Hair follicular keratinocyte (primary cell): ENCODE measurements at places on chromosomes 2 and 18. TPM values are rescaled to one million over a fixed set of nuclear protein-coding genes. Genes with fewer than 3 reads are reported as not detected.

INO80D gene
- total RNA-seq = 5.4 and 6.5 TPM in 2 replicates

COL4A3 gene
- total RNA-seq = 0.04 TPM in 1 of 2 replicates, not detected in the other

RETREG2 gene
- total RNA-seq = 44.2 and 46.0 TPM in 2 replicates

RUFY4 gene
- total RNA-seq = not detected in 2 replicates

ERFE gene
- total RNA-seq = 1.1 and 2.9 TPM in 2 replicates

HADHB gene
- total RNA-seq = 79.0 and 102 TPM in 2 replicates

IL1RL2 gene
- total RNA-seq = 2.1 and 2.8 TPM in 2 replicates

SERPINB4 gene
- total RNA-seq = 1.9 TPM in 2 replicates

SGPP2 gene
- 0.08 TPM in 2 replicates for total RNA-seq

HAUS1 gene
- 66.7 and 92.2 TPM in 2 replicates for total RNA-seq

CASP10 gene
- 3.4 and 3.9 TPM in 2 replicates for total RNA-seq

TSPYL6 gene
- not detected in 2 replicates for total RNA-seq

PJVK gene
- total RNA-seq = 0.53 and 0.62 TPM in 2 replicates

EVX2 gene
- not detected in 2 replicates for total RNA-seq

CHPF gene
- total RNA-seq = 171 and 235 TPM in 2 replicates

TEKT4 gene
- total RNA-seq = not detected in 2 replicates

SP9 gene
- total RNA-seq = not detected in 2 replicates

SLC14A1 gene
- total RNA-seq = not detected in 2 replicates

ASXL3 gene
- total RNA-seq = 0.11 TPM in 1 of 2 replicates, not detected in the other

TUBA4B gene
- not detected in 2 replicates for total RNA-seq

RBM44 gene
- 0.42 TPM in 1 of 2 replicates, not detected in the other for total RNA-seq

CD8B2 gene
- not detected in 2 replicates for total RNA-seq

CRYGD gene
- not detected in 2 replicates for total RNA-seq

TFCP2L1 gene
- 11.2 and 16.7 TPM in 2 replicates for total RNA-seq

ABCB6 gene
- 9.5 and 15.1 TPM in 2 replicates for total RNA-seq

SERPINB10 gene
- 0.08 TPM in 1 of 2 replicates, not detected in the other for total RNA-seq

DSG1 gene
- 0.38 and 0.55 TPM in 2 replicates for total RNA-seq

TRIM54 gene
- not detected in 2 replicates for total RNA-seq

GAD1 gene
- 2.1 TPM in 2 replicates for total RNA-seq

KLHL29 gene
- 4.5 and 7.0 TPM in 2 replicates for total RNA-seq

UNC50 gene
- 47.1 and 49.7 TPM in 2 replicates for total RNA-seq

TTR gene
- not detected in 2 replicates for total RNA-seq

EGR4 gene
- total RNA-seq = not detected in 2 replicates

CHST10 gene
- total RNA-seq = 3.6 and 5.6 TPM in 2 replicates

C2orf66 gene
- total RNA-seq = not detected in 2 replicates

RTKN gene
- total RNA-seq = 117 and 135 TPM in 2 replicates

PHOSPHO2 gene
- total RNA-seq = 3.0 TPM in 2 replicates

TGFA gene
- 107 and 194 TPM in 2 replicates for total RNA-seq

LYG1 gene
- 0.23 TPM in 1 of 2 replicates, not detected in the other for total RNA-seq

PTPRN gene
- 0.08 TPM in 1 of 2 replicates, not detected in the other for total RNA-seq

MYOM1 gene
- 0.04 and 0.08 TPM in 2 replicates for total RNA-seq

PROKR1 gene
- total RNA-seq = not detected in 2 replicates

RSAD2 gene
- total RNA-seq = not detected in 2 replicates

CCDC85A gene
- total RNA-seq = 0.08 TPM in 1 of 2 replicates, not detected in the other

ARHGAP25 gene
- 20.4 and 30.2 TPM in 2 replicates for total RNA-seq

MYO1B gene
- 194 and 244 TPM in 2 replicates for total RNA-seq

NR4A2 gene
- 0.11 and 0.31 TPM in 2 replicates for total RNA-seq

RAPGEF4 gene
- total RNA-seq = 0.55 and 1.8 TPM in 2 replicates

ABCG5 gene
- not detected in 2 replicates for total RNA-seq

HIBCH gene
- 15.1 and 15.5 TPM in 2 replicates for total RNA-seq

DNAH7 gene
- not detected in 2 replicates for total RNA-seq
